Esophagus squamous epithelium (tissue), 5 donors: ENCODE measurements at places on chromosomes 6 and 20.
A peak's percentile ranks its signal among the peaks of the same experiment; 100 is the strongest.

- no peak for DNase-seq
Measured at GRCh38 chr6:6217855-6218758, 102.4 kb downstream of the F13A1 start.

- DNase-seq: no peak
Measured at GRCh38 chr6:139753198-139753861, 378.9 kb upstream of the CITED2 start.

DNA sequence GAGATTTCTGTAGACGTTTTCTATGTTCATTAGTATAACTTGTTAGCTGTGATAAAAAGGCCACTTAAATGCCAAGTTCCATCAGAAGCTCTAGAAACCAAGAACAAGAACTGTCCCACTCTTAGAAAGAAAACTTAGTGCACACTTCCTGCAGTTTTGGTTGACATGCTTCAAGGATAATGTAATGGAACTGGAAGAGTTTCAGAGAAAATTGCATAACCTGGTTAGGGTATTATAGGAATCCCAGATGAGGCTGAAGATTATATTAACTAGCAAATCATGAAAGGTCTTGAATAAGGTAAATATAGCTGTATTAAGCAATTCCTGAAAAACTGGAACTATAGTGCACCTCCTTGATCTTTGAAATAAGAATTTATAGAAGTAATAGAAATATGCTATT lies 1.8 kb upstream of the PHACTR2 start:
- no peak for DNase-seq

DNA sequence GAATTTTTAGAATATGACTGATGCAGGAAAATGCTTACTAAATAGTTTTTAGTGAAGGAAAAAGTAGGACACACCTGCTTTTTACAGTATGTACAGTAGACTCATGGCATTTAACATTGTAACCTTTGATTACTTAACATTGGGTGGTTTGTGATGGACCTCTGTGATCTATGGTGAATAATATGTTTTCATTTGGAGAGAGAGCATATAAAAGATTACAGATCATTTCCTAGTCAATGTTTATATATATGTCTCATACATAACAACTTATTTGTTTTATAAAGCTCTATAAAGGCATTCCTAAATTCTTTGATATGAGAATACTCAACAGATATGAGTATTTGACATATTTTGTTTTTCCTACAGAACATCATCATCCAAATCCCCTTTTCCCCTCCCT lies 129.3 kb upstream of the PDE7B start:
- no peak for DNase-seq

GRCh38 chr6:63502156-63502555 lies 70.1 kb upstream of the LOC128125822 start:
- no peak for DNase-seq

GRCh38 chr6:5095236-5095635 lies 10.1 kb downstream of the PPP1R3G start:
- DNase-seq: no peak

DNA sequence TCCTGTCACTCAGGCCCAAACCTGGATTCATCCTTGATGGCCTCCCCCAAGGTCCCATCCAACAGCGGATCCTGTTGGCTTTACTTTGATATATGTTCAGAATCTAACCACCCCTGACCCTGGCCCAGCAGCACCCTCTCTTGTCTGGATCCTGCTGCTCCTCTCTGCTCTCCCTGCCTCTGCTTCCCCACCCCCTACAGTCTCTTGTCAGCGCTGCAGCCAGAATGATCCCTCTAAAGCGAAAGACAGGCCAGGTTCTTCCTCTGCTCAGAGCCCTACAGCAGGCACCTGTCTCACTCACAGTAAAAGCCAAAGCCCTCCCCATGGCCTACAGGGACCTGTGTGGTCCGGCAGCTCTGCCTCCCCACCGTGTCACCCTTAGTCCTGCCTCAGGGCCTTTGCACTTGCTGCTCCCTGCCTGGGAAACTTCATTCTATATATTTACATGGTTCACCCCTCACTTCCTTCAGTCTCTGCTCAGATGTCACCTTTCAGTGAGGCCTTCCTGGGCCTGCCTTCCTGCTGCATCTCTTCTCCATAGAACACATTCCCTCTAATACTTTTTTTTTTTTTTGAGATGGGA lies 37.4 kb upstream of the KCNB1 start:
- DNase-seq: no peak

DNA sequence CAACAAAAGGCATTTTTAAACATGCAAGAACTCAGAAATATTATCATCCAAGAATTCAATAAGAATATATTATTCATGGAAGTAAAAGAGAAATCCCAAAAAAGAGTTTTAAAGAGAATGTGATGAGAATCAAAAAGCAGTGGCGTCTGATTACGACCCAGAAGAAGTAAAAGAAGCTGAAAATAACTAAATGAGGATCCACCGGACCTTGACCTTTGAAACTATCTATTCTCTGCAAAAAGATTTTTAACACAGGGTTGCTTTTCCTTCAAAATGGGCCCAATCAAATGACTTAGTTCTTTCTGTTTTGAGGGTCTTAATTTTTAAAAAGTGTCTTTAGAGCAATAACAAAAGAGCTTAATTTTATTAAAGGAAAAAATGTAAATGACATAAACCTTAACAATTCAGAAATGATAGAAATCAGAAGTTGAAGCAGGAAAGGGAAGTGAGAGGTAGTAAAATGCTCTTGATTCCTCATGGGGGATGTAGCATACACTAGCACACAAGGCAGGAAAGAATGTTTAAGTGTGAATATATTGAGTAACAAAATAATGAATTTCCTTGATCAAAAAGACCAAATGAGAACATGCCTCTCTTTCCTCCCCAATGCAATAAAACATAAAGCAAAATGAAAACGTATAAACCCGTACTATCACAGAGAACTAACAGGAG lies 223.1 kb upstream of the PRDM1 start:
- no peak for DNase-seq

GRCh38 chr6:75204959-75205775 lies 686 bp downstream of the COL12A1 start:
- no peak for DNase-seq

DNA sequence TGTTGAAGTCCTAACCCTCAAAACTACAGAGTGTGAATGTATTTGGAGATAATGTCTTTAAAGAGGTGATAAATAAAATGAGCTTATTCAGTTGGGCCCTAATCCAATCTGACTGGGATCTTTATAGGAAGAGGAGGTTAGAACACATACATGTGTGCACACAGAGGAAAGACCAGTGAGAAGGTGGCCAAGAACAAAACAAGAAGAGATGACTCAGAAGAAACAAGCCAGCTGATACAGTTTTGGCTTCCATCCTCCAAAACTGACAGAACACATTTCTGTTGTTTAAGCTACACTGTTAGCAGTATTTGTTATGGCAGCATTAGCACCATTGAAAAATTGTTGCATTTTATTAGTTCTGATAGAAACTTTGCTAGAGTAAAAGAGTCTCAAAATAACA lies 609.3 kb upstream of the IMPG1 start:
- no peak for DNase-seq

DNA sequence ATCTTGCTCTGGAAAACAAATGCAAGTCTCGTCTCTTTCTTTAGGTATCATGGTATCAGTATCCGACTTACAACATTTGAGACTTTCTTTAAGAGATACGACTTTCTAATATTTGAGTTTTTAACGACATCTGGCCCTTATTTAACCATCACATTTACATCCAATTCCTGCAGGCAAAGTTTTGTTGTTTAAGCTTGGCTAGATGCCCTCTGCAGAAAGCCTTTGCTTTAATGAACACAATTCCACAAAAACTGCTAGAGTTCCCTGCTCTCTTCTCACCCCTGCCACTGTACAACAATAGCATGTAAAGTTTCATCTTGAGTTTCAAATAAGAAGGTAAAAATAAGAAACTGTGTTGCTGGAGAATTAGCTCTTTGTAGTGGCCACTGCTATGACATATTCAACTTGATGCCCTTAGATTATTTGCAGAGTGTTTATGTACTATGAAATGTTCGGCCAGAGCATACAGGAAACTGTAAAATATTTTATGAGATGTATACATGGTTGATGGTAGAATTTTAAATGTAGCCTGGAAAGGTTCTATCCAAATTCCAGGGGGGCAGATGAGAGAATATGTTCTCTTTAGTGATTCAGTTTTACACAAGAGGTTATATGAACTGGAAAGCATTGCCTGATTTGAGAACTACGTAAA lies 438.6 kb downstream of the CDC5L start:
- DNase-seq: no peak

- no peak for DNase-seq
Measured at GRCh38 chr6:166410426-166410935, 27.7 kb upstream of the MPC1 start.

- DNase-seq: no peak
Measured at GRCh38 chr6:73455865-73456629, 4.0 kb upstream of the CGAS start.

DNA sequence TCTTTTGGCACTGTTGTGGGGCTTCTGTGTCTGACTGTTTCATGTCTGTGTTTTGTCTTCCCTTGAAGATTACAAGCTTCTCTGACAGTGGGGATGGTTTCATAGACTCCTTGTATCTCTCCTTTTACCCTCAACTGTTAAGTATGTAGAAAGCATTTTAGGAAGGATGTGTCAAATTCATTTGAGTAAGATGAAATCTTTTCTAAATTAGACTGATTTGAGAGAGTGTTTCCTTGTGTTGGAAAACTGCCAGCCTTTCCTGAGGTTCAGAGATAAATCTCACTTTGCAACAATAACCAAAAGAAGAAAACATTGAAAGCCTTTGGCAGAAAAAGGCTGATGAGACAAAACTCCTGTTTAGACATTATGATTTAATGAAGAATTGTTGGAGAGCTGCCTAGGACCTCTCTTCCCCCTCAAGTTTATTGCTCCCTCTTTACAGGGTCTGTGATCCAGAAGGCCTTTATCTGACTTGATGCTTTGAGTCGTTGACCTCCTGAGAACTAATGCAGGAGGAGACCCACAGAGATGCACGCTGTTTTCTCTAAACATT lies 68.3 kb downstream of the ANKS1A start:
- DNase-seq: no peak

- peak; percentile 22 for DNase-seq
Measured at GRCh38 chr6:45421709-45422502, 44.2 kb upstream of the SUPT3H start.

- no peak for DNase-seq
Measured at GRCh38 chr20:61600016-61600415, 348.0 kb downstream of the CDH4 start.

DNA sequence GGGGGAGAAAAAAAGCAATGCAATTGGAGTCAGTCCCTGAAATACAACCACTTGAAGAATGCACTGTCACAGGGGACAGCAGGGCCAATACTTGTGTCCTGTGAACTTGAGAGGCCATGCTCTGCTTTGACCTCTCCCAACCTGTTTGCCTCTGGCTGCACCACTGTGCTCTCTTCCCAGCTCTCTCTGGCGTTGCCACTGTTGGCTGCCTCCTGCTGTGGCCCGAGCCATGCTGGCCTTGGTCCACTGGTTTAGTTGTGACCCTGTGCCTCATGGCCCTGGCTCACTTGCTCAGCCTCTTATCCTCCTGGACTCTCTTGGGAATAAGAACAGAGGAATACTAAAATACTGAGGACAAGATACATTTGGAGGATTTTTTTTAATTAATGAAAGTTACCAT lies 14.5 kb upstream of the FBXO30 start:
- no peak for DNase-seq

- no peak for DNase-seq
Measured at GRCh38 chr6:33116841-33117711, 41.3 kb downstream of the HLA-DPB1 start.

GRCh38 chr20:33490023-33490933 lies at the start of gene CBFA2T2:
CBFA2T2 (plus strand) TSS chr20:33490096; CDS start chr20:33490268, 172 bp downstream.
- DNase-seq: no peak

DNA sequence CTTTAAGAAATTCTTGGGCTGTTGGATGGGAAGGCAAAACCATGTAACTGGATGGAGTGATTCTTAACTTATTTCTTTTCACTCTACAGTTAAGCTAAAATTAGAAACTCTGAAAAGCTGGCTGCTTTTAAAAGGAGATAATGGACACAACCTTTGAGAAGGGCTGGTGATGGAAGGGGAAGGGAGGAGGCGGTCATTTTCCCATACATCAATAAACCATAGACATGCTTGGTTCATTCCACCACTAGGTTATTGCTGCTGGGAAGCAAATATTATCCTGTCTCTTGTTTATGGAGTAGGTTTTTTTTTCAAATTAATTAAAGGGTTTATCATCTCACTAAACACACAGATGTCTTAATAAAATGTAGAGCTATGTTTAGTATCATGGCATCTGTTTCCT lies 76.2 kb downstream of the PLCB1 start:
- no peak for DNase-seq

DNA sequence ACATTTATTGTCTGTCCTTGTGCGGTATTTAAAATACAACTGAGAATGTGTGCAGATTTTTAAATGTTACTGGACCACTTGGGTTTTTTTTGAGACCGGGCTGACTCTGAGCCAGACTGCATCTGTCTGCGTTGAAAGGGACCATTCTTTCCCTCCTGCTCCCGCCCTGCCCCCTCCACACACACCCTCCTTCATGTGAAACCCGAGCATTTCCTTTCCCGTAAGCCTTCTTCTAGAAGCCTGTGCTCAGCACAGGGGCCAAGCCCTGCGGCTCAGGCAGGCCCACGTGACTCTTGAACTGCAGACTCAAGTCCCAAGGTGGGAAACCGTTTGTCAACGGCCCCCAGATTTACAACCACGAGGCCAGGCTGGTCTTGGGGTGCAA lies 82.7 kb upstream of the FOXC1 start:
- DNase-seq: no peak

- no peak for DNase-seq
Measured at GRCh38 chr6:42418724-42419123, 33.0 kb downstream of the TRERF1 start.

DNA sequence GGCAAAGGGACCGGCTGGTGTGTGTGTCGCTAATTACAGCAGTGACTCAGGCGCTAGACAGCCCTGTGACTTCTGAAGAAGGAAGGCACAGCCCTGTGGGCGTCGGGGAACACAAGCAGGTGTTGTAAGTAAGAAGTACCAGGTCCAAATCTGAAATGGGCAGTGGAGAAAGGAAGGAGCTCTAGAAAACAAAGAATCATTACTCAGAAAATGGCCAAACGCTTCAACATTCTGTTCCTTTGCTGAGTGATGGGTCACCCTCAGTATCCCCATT lies 106.8 kb downstream of the PXDC1 start:
- DNase-seq: no peak
